HCT116 (cell line): ENCODE measurements at places on chromosomes 5 and 9.

GRCh38 chr5:130966990-130967525, 198.0 kb downstream of the HINT1 start:
- DNase-seq, result no peak

GRCh38 chr9:13915591-13916301, 398.2 kb downstream of the NFIB start:
- DNase-seq, result no peak

- DNase-seq, result peak; percentile 60
Observed at GRCh38 chr9:99433555-99433954, 211.5 kb downstream of the SEC61B start.

GRCh38 chr5:152288499-152288898, 116.6 kb downstream of the NMUR2 start:
- DNase-seq, result no peak

DNA sequence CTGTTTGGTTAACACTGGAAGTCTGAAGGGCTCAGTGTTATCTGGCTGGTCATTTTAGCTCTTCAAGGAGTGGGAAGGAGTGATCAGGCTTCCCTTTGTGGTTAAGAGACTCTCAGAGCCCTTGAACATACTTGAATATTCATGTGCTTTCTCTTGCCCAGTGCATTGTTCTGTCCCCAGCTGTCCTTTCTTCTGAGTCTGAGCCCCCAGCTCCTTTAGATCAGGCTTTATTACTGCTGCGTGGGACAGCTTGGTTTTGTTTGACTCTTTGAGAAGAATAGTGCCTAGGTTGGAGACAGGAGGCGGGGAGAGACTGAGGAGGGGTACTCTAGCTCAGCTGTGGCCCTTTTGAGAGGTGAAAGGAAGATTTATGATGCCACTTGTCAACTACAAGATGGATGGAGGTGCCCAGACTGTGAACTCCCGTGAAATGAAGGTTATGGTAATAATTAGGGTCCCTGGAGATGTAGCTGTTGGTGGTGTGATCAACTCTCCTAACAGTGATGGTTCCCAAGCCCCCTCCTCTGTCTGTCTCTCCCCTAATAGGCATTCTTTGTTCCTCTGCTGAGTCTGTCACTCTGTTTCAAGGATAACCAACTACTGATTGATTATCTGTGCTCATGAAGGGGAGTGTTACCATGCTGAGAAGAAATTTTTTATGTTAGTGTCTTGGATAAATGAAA, 83.1 kb upstream of the GLRA1 start:
- no peak for DNase-seq

DNA sequence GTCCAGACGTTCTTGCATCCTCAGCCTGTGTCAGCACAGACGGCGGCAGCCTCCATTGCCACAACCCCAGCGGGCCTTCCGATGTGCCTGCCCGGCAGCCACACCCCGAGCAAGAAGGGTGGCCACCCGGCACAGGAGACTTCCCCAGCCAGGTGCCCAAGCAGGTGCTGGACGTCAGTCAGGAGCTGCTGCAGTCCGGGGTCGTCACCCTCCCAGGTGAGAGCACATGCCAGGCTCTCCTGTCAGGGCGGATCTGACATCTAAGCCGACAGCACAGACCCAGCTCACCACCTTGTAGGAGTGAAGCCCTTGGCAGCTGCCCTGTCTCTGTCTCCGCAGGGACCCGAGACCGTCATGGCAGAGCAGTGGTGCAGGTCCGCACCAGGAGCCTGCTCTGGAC, 48.3 kb upstream of the LRRC14B start:
- DNase-seq, result no peak
